ENCODE measurements at places on chromosomes 5 and 9.

GRCh38 chr5:139746691-139747582 is 48.7 kb upstream of the PSD2 start:
- DNase-seq = no peak

GRCh38 chr9:111601237-111602018 is 2.0 kb upstream of the PTGR1 start:
- DNase-seq = peak; percentile 55

GRCh38 chr9:135269912-135270830 is 182.7 kb downstream of the OLFM1 start:
- DNase-seq = no peak

DNA sequence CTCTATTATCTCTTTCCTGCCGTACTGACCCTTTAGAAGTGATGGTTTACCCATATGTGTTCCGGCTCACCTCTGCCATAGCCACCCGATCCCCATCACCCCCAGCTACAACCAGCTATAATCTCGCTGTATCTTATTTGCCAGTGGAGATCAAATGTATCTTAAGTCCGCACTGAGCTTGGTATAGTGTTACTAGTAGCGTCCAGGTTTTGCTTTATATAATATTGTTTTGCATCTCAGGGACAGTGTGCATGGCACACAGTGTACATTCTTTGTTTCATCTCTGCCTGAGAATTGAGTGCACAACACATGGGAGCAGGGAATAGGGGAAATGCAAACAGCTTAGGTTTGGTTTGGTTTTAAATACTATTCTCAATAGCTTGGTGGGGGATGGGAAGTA is 135.8 kb upstream of the SNX2 start:
- no peak for DNase-seq

- DNase-seq = peak; percentile 52
Observed at GRCh38 chr9:71685394-71685793, 82.9 kb downstream of the CEMIP2 start.

Measured in stomach (tissue), 19 donors.